ENCODE measurements at places on chromosomes 1 and 21.

GRCh38 chr1:45557422-45557944, 6.9 kb downstream of the AKR1A1 start:
- DNase-seq, result no peak

GRCh38 chr21:36323032-36323431, 3.0 kb downstream of the MORC3 start:
- no peak for DNase-seq

GRCh38 chr1:83905315-83905907, 93.5 kb downstream of the TTLL7 start:
- DNase-seq, result no peak

DNA sequence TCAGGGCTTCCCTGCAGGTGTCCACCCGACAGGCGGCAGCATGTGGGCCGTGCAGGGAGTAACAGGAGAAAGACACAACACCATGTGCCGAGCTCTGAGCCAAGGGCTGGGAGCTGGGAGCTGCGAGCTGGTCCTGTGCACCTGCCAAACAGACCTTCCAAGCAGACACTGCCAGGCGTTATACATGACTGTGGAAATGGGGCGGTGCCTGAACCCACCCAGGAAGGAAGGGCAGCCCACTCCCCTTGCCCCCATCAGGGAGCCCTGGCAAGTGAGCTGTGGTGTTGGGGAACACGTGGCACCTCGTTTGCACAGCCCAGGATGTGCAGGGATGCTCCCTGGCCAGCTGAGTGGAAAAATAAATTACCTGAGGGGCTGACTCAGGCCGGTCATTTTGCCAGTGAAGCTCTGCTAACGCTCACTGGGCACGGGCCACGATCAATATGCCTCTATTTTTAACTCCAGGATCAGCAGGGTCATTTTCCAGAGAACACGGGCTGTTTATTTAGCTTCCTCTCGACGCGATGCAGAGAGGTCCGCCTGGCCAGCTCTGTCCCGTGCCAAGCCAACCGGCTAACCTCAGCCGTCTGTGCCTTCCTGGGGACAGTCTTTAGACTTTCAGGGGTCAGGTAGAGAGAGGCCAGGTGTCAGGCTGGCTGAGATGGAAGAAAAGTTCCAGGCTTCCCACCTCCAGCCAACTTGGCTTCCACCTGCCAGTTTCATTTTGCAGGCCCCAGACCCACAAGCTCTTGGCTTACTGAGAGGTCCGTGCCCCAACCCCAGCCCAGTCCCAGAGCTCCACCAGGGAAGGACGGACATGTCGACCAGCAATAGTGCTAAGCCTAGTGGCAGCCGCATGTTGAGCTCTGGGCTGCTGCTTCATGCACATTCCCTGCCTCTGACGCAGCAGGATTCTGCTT, 196.7 kb upstream of the VAMP3 start:
- DNase-seq, result no peak

DNA sequence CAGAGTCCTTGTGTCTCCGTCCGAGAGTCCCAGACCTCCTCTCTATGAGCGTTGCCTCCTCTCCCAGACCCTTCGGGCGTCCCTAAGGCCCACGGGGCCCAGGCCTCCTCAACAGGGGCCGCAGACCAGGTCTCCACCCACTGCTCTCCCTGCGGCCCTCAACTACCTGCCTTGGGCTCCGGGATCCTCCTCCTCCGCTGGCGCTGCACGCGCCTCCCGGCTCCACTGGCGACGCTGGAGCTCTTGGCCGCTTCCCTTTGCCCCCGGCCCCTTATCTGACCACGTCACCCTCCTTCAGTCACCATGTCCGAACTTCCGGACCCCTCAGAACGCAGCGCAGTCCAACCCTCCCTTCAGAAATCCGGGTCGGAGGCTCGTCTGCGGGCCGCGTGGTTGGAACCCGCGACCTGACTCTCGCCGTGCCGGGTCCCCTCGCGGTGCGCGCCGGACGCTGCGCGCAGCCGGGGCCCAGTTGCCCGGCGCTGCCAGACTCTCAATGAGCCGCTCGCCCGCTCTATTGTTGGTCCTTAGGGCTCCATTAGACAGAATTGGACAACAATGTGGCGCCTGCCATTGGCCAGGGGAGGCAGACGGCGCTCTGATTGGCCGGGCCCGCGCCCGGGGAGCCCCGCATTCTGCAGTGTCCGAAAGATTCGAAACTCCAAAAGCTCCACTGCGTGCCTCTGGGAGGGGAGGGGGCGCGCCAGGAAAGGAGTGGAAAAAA, at the start of gene DMRTA2:
Gene DMRTA2 (minus strand): TSS at position 498 of the 724 bp plus-strand sequence. CDS start 1,907 bp downstream, outside the sequence.
- DNase-seq, result no peak

GRCh38 chr21:33036430-33037162, 10.9 kb downstream of the OLIG2 start:
- peak; percentile 90 for DNase-seq

- DNase-seq, result no peak
Observed at GRCh38 chr1:10836726-10837125, 40.3 kb upstream of the CASZ1 start.

DNA sequence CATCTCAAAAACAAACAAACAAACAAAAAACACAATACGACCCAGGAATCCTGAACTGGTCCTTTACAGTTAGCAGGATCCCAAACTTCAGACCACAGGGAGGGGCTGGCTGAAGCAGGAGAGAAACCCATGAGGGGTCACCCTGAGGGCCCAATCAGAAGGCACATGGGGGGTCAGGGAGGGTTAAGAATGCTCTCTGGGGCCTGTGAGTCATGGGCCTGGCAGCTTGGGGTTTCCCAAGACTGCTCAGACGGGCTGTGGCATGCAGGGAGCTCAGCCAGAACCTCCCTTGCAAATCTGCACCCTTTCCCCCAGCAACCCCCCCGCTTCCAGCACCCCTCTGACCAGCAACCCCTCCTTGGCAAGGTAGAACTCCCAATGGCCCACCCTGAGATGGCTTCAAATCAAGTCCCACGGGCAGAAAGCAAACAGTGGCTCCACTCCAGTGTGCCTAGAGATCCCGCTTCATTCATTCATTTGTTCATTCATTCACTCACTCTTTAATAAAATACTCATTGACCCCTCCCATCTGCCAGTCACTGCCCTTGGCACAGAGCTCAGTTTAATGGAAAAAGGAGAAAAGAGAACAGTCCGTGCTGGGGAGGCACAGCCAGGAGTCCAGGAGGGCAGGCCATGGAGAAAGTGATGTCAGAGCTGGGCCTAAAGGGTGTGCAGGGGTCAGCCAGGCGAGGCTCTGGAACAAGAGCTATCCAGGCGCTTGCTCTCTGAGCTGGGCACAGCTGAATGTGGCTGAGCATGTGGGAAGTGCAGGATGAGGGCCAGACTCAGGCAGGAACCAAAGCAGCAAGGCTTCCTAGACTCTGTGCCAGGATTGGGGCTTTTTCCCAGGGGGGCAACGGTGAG, 8.2 kb downstream of the UQCRHL start:
- DNase-seq, result no peak

DNA sequence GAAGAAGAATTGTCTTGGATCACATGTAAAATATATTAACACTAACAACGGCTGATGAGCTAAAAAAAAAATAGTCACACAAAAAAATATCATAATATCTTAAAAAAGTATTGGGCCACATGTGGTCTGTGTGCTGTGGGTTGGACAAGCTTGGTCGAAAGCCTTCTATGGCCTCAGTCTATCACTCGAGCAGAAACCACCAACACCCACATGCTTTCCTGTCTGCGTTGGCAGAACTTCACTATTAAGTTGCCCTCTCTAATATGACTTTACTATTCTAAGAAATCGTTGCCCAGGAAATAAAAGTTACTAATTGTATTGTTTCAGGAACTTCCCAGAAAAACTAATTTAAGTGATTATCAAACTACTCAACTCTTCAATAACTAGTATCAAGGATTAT, 28.2 kb upstream of the ETS2 start:
- DNase-seq, result no peak

- no peak for DNase-seq
Observed at GRCh38 chr1:57494530-57495079, 70.7 kb upstream of the DAB1 start.

GRCh38 chr1:166086113-166086883, 80.5 kb downstream of the FAM78B start:
- DNase-seq, result peak; percentile 19

DNA sequence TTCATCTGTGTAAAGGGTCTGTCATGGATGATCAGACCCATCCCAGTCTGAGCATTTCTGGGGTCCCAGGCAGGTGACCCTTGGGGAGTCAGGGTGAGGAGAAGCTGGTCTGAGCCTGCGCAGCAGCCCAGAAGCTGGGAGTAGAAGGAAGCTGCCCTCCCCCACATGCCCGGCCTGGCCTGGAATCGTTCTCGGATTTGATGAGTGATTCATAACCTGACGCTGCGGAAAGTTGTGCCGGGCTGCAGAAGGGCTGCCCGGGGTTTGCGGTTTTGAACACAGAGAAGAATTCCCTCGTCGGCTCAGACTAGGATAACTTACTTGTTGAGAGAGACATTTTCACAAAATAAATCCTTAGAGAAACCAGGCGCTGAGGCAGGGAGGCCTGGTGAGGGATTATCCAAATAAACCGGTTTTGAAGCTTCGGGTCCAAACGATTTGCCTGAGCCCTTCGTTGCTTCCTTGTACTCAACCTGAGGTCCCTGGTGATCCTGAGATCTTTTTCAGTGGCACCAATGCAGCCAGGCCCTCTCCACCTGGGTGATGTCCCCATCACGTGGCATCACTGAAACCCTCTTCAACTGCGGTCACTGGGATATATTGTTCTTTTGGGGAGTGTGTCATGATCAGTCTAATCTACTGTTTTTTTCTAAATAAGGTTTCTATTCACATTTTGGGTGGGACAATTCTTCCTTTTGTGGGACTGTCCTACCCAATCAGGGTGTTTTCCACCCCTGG, 29.2 kb downstream of the EPHB2 start:
- no peak for DNase-seq

DNA sequence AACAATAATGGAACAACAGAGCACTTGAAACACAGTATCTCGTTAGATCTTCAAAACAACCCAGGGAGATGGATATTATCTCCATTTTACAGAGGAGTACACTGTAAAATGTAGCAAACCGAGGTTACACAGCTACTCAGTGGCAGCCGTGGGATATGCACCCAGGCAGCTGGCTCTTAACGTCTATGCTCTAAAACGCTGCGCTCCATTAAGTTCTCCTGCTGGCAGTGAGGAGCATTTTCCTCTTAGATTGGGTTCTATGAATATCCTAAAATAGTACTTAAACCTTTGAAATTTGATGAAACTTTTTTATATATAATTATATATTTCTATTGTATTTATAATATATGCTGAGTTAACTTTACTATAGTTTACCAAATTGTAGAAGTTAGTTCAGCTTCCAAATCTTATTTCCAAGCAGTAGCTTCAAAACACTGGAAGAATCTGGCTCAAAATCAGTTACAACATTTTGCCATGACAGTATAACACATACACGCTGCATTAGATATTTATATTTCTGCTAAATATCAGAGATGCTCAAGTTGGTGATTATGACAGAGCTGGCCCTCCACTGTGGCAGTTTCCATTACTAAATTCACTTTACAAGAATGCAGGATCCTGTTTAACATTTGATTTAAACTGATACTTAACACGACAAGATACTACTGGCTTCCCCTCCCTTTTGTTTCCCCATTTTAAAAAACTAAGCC, 49.5 kb downstream of the TGFBR3 start:
- no peak for DNase-seq

GRCh38 chr1:2533365-2533764, 3.3 kb upstream of the HES5 start:
- DNase-seq, result no peak

GRCh38 chr1:85135392-85135798, 65.4 kb downstream of the SYDE2 start:
- no peak for DNase-seq

DNA sequence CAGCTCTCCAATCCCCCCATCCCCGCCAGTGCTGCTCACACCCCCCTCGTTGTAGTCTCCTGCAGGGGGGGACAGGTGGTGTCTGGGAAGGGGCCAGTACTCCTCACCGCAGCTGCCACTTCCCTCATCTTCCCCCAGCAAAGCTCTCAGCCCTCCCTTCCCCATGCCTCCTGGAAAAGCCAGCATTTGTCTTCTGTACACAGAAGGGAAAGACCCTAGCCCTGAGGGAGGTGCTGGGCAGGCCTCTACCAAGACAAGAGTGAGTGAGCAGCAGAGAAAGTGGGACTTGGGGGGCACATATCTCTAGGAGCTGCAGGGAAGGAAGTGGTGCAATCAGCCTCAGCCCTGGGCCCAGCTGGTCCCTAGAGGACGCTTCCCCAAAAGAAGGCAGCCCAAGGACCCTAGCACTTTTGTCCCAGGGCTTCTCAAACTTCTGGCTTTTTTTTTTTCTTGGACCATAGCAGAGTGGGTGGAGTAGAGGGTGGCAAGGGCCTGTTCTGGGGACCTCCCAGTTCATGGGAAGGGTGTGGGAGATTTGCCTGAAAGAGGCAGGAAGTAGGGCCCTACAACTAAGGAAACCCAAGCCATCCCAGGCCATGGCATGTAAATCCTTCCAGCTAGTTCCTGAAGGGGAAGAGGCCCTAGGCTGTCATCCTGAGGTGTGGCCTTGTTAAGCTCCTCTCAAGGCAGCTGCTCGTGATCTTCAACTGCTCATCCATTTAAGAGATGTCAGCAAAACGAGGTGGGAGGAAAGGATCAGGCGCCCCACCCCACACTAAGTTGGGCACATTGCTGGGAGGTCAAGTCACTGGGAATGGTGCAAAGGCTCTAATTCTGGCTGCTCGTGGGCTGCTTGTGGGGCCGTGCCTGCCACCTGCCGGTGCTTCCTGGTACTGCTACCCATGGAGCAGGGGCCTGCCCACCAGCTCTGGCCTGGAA, 12.6 kb downstream of the ZC3H12A start:
- DNase-seq, result peak; percentile 90

DNA sequence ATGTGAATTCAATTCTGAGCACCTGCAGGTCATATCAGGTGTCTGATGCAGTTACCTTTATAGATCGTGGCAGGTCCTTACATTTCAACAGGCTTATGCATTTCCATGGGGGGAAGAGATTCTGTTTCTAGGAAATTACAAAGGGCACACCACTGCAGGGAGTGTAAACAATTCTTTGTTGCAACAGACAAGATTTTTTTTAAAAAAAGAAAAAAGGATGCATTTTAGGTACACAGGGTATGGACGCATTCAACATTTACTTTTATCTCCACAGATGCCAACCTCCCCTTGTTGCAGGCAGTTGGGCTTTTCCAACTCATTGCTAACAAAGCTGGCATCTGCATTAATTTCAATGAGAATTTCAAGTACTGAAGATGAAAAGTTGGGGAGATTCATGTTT, 13.5 kb upstream of the TEKT2 start:
- DNase-seq, result no peak

- no peak for DNase-seq
Observed at GRCh38 chr1:62912028-62912638, 128.2 kb downstream of the ATG4C start.

- DNase-seq, result no peak
Observed at GRCh38 chr1:227546059-227546458, 17.3 kb upstream of the ZNF678 start.

GRCh38 chr21:41769933-41770332, 3.1 kb upstream of the RIPK4 start:
- DNase-seq, result no peak

All from cardiac septum (tissue), 1 donor.